ENCODE measurements at places on chromosomes 3 and 15.
A peak's percentile ranks its signal among the peaks of the same experiment; 100 is the strongest.

GRCh38 chr15:73684581-73685455 is 635 bp downstream of the CD276 start:
- DNase-seq, result no peak

- DNase-seq, result no peak
These were observed 272.3 kb downstream of the IL5RA start for GRCh38 chr3:2837910-2838309.

DNA sequence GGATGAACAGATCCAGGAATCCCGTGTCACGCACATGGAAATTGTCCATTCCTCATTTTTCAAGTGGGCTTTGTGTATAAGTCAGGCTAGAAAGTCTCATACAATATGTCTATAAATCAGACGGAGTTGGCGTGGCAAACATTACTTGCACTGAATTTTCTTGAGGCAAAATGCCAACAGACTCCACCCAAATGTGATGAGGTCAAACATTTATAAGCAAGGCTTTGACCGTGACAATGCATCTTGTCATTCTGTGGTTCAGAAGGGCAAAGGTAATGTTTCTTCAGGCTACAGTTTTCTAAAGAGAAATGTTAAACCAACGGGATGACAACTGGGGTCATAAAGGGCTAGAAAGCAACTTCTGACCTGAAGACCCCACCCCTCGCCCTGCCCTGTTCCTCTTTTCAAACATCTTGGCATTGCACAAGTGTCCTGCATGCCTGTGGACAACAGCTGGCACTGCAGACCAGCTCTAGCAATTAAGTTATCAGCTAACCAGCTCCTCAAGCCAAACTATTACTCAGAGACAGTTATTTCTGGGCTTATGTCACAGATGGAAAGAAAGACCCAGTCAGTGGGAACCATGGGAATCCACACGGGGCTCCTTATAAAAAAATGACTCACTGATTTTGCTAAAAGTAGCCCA is 36.5 kb upstream of the SPTBN5 start:
- no peak for DNase-seq

- DNase-seq, result no peak
These were observed 10.6 kb downstream of the RAB7A start for GRCh38 chr3:128736601-128737000.

DNA sequence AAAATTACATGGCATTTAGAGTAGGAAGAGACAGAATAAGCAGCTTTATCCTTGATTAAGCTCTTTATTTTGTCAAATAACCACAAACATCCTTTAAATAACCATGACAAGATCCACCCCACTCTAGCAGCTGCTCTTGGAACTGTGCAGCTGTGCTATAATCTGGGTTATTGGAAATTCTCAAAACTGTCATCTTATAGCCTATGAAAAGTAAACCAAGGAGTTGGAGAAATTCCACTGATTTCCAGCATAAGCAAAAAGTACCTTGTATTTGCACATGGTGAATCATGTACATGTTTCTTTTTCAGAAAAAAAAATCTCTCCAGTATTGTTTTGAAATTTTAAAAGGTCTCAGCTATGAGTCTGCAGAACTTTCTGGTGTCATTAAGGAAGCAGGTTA is 88.8 kb upstream of the ABI3BP start:
- no peak for DNase-seq

DNA sequence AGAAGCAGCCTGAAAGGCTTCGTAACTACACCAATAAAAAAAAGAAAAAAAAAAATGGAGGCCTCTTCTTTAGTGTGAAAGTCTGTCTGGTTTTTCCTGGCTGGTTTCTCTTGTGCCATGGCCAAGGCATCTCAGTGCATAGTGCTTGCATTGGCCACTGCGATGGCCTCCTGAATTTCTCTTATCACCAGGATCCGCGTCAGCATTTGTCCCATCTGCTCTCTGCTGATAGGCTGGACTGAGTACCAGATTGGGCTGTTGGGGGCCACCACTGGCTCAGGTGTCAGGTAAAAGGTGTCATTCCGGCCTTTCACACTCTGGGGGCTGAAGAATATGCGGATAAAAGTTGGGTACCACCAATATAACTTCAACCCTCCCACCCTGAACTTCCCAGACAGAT is 1.1 kb upstream of the IMPDH2 start:
- no peak for DNase-seq

DNA sequence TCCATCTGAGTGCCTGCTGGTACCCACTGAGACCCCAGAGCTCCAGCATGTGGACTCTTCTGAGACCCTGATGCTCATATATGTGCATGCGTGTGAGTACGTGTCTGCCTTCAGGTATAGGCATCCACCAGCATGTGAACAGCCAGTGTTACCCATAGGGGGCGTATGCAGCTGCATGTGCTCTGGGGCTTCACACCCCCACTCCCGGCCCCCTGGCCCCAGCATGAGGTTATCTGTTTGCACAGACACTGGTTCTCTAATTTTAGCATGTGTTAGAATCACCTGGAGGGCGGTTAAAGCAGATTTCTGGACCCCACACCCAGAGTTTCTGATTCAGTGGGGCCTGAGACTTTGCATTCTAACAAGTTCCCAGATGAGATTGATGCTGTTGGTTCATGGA is 824 bp upstream of the CILP start:
- peak; percentile 8 for DNase-seq

DNA sequence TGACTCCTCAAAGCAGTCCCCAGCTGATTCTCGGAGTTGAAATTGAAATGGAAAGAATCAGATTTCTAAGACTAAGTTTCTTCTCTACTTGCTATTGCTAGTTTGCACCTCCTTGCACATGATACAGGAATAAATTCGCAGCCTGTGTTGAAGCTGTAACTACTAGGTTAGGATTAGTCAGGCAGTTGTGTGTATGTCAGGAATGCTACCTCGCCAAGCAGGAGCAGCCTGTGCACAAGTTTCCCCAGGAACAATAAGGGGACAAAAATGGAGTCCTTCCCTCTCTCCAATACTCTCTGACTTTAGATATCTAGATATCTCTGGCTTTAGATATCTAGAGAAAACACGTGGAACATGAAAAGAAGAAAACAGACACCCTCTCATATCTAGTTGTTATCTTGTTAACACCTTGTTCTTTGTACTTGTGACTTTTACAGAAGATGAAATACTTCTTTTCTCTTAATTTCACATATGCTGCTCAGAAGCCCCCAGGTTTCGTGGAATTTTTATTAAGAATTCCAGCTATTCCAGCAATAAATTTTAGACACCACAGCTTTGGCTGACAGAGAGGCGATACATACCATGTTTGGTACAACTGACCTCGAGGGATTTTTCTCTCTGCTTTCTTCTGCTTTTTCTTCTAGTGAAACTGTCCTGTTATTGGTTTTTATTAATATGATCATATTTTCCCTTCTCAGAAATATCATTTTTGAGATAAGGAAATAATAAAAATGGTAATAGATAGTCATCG is 56.1 kb upstream of the CMSS1 start:
- DNase-seq, result no peak

DNA sequence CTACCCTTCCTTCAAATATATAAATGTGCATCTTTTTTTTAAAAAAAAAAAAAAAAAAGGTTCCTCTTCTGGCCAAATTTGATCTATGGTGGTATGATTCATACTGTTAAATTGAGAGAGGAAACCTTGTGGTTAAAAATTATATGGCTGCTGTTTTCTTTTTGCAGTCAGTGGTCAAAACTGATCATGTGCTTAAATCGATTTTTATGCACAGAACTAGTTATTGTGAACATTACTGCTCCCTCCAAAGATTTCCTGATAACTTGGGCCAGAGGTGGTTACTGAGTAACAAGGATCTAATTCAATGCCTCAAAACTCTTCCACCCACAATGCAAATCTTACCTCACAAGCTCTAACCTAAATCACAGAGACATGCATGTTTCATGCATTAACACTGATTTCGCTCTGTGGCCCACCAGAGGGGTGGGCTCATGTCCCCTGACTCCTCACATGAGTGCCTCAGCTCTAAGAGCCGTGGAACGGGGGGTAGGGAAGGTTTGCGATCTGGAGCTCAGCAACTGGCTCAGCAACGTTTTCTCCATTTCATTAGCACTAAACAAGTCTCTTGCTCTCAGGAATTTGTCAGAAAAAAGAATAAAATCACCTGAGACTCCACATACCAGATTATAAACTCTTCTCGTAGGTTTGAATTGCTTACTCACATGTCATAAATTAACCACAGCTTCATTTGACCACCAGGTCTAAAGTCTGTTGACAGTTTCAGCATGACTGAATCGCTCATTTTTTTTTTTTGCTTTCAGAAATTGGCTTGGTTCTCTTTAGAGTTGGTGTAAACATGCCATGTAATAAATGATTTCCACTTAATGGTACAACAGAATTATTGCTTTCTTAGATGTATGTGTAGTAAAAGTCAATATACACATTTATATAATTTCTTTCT is 280.4 kb downstream of the CD47 start:
- DNase-seq, result no peak

DNA sequence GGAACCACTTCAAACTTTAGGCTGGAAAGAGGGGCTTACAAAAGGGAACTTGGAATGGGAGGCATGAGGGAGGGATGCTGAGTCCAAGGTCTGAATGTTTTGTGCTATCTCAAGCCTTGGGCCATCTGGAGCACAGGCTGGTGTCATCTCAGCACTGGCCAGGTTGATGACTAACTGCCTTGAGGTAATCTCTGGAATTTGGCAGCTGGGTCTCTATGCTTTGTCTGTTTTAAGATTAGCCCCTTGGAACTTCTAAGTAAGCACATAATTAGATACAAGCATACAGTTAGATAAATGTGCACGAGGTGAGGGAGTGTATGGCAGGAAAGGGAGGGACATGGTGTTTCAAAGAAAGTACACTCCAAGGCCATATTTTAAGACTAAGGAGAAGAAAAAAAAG is 252.4 kb upstream of the CCDC54 start:
- no peak for DNase-seq

GRCh38 chr3:42991341-42992315 is 12.5 kb downstream of the GASK1A start:
- no peak for DNase-seq

GRCh38 chr3:30626443-30627180 is 20.2 kb downstream of the TGFBR2 start:
- DNase-seq, result no peak

GRCh38 chr3:168096210-168096652 is 507 bp upstream of the GOLIM4 start:
- DNase-seq, result no peak

DNA sequence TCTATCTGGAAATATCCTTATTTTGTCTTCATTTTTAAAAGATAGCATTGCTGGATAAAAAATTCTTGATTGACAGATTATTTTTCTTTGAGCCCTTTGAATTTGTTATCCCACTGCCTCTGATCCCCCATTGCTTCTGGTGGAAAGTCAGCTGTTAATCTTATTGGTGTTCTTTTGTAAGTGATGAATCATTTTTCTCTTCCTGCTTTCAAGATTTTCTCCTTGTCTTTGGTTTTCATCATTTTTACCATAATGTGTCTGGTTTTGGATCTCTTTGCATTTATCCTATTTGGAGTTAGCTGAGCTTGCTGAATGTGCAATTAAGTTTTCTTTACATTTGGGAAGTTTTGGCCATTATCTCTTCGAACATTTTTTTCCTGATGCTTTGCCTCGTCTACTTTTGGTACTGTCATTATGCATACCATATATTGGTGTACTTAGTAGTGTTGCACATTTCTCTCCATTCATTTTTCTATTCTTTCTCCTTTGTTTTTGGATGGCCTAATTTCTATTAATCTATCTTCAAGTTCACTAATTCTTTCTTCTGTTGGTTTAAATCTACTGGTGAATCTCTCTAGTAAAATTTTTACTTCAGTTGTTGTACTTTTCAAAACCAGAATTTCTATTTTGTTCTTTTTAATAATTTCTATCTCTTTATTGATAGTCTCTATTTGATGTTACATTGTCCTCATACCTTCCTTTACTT is 440.0 kb upstream of the PROK2 start:
- no peak for DNase-seq

- DNase-seq, result no peak
These were observed 136.7 kb downstream of the CCNL1 start for GRCh38 chr3:157023226-157023625.

DNA sequence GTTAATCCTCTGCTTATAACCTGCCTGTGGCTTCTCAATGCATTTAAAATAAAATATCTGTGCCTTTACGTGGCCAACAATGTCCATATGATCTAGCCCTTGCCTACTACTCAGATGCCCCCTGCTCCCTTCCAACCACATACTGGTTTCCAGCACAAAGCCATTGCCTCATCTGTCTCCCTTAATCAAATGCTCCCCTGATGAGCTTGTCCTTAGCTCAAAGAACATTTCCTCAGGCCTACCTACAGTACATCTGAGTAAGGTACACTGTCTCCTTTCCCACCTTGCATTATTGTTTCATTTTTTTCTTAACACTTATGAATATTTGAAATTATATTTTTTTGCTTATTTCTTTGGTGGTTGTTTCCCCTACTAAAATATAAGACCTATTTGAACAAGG is 5.9 kb upstream of the TSC22D2 start:
- DNase-seq, result no peak

DNA sequence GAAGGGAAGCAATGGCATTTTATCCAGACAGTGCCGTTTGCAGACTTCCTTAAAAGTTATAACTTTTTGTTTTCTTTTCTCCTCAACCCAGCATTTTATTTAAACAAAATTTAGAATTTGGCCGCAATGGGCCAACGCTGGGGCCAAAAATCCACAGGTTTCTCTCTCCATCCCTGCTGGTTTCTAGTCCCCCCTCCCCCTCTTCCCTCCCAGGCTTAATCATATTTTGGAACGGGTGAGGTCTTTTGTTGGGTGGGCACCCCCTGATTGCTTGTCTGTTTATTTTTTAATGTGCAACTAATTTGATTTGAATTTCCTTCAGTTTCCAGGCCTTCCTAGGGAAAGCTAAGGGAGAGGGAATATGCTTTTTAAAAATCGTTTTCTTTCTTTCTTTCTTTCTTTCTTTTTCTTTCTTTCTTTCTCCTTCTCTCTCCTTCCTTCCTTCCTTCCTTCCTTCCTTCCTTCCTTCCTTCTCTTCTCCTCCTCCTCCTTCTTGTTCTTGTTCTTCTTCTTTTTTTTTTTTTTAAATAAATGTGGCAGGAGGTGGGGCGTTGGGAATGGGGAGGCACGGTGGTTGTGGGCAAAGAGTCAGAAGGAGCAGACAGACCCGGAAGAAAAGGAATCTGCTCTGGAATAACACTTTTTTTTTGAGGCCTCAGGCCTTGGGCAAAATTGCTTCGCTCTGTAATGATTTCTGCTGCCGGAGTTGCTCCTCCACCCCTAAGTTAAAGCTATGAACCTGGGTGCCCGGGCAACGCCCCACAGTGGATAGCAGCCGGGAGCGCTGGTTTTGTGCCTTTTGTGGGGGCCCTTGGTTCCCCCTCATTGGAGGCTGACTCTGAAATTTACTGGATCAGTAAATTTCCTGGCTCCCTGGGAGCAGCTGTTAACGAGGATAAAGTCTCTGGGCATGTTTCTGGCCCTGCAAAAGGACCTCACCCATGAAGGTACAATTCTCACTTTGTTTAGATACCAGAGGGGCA is 1.9 kb downstream of the FNDC3B start:
- DNase-seq, result no peak

DNA sequence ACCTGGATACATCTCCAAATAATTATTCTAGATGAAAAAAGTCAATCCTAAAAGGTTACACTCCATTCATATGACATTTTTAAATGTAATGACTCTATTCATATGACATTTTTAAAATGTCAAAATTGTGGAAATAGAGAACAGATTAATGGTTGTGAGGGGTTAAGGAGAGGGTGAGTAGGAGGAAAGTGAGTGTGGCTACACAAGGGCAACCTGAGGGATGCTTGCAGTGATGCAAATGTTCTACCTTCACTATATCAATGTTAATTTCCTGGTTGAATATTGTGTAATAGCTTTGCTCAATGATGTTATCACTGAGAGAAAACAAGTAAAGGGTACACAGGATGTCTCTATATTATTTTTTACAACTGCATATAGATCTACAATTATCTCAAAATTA is 54.9 kb upstream of the PXYLP1 start:
- DNase-seq, result no peak

- DNase-seq, result no peak
These were observed 58.7 kb upstream of the ACAN start for GRCh38 chr15:88744548-88745020.

Data from stimulated activated CD8-positive, alpha-beta memory T cell treated with anti-CD3 and anti-CD28 coated beads, Interleukin-4, amount 100 ng/mL, for 4 hours (primary cell).